ENCODE measurements at places on chromosomes 6 and 20. TPM values are rescaled to one million over a fixed set of nuclear protein-coding genes. Genes with fewer than 3 reads are reported as not detected.

- no peak for DNase-seq
Measured at GRCh38 chr20:32135983-32136515, 26.5 kb downstream of the TM9SF4 start.

DNA sequence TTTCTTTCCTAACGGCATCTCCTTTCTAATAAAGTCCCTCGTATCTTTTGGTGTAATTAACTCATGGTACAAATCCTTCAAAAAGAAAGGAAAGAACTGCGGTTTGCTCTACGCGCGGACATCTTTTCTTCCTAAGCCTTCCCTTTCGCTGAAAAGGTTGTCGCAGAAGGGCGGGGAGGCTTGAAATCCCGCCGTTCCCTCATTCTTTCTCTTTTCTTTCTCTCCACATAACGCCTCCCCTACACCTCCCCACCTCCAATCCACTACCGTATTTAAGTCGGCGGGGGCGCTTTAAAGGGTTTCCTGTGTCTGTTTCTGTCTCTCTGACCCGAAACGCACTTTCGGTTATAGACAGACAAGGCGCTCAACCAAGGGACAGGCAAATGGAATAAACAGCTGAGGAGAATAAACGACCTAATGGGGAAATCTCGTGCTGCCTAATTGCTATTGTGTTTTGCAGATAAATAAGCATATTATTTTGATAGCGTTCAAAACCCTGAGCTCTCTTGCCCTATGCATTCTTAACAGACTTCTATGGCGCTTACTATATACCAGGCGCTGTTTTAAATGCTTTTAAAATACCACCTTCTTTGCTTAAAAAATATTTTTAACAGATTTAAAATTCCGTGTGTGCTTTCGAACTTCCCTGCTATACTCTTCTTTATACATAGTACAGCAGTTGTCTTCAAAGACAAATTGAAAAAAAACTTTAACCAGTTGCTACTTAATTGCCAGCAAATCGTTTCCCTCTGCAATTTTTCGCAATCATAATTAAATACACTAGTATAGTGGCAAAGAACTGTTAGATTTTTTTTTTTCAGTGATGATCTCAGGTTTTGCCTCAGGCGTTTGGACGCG, 2.5 kb upstream of the HEY2 start:
- peak; percentile 50 for DNase-seq

DNA sequence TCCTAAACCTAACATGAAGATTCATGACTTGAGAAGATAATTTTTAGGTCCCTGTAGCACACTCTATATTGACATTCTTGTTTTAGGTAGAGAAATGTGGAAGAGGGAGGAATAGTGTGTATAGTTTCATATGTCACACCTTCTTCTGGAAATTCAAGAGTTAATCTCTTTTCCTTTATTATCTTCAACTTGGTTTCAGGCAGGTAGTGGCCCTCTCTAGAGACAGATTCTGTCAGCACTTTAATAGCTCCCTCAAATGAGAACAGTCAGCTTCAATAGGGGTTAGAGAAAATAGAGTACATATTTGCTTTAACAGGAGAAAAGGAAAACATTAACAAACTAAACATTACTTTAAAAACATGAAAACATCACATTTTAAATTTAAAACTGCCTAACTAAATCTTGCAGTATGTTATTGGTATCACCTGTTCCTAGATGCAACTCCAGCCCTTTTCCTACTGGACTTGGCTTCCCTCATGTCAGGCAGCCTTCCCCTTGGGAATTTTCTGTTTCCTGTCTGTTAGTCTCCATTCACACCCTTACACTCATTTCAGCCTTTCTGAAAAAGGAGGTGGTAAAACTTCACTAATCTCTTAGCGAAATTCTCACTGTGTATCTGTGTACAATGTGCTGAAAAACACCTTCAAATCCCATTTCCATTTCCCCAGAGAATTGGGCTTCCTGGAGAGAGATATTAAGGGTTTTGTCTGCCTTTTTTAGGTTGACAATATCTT, 192.3 kb upstream of the RNF217 start:
- no peak for DNase-seq

GRCh38 chr6:169371344-169372127, 117.9 kb upstream of the THBS2 start:
- peak; percentile 53 for DNase-seq

- DNase-seq, result no peak
Measured at GRCh38 chr6:84798257-84798656, 33.9 kb upstream of the TBX18 start.

Gene ENPP3
- total RNA-seq, result not detected

Gene CAP2
- total RNA-seq, result 4.8 TPM

All from GM23248 (cell line).